Stimulated activated CD4-positive, alpha-beta T cell treated with anti-CD3 and anti-CD28 coated beads, Interleukin-12 subunit alpha, Interleukin-12 subunit beta, amount 100 ng/mL, for 24 hours (primary cell): ENCODE measurements at places on chromosomes 12 and 14.

- DNase-seq, result no peak
Observed at GRCh38 chr14:64508215-64508776, 3.7 kb downstream of the ZBTB1 start.

DNA sequence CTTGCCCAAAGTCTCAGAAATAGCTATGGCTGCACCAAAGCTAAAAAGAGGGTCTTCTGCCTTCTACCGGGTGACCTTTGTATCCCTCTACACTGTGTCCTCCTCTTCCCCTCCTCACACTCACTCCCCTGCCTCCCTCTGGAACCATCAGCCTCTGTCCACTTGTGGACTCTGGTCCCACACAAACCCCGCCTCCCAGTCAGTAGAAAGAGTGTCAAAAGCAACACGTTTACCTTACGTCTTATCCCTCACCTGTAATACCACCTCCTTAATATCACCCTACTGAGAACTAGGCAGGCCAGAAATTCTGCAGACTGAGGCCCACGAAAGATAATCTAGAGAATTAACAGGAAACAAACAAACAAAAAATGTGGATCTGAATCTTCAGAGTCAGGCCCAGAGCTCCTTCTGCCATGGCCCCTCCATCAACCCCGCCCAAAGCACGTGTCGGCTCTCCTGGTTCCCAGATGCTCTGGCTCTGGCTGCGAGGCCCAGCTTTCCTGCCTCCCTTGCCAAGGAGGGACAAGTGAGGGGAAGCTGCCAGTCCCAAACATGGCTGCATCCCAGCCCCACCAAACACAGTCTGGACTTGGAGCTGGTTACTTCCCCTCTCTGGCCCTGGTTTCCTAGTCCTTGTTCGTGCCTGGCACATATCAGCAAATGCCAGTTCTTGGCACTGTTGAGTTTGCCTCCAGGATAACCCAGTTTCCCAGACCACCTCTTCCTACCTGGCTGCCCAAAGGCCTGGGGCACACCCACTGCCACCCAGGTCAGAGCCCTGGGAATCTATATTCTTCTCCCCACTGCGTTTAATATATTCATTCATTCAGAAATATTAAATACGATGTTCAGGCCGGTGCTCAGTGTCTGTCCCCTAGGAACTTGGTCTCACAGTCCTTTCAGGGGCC, 2.7 kb downstream of the ACTN1 start:
- DNase-seq, result no peak

- no peak for DNase-seq
Observed at GRCh38 chr12:22858849-22859570, 234.0 kb downstream of the ETNK1 start.

DNA sequence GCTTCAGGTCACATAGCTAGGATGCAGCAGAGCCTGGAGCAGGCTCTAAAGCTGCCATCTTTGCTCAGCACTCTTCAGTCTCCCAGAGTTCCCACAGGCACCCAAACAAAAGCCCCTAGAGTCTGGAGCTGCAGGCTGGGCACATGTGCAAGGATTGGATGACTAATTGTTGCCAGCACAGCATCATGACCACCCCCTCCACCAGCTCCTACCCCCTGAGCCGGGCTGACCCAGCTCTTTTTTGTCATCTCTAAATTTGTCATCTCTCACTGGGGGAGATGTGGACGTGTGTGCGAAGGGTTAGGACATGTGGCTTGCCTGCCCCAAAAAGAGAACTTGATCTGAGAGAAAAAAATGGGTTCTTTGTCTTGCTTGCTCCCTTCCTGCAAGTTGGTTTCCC, 4.3 kb upstream of the MMP19 start:
- DNase-seq, result no peak

GRCh38 chr12:53677016-53677799, 1.3 kb upstream of the ATP5MC2 start:
- no peak for DNase-seq

GRCh38 chr14:105940534-105941225, 414.3 kb downstream of the TMEM121 start:
- DNase-seq, result no peak

DNA sequence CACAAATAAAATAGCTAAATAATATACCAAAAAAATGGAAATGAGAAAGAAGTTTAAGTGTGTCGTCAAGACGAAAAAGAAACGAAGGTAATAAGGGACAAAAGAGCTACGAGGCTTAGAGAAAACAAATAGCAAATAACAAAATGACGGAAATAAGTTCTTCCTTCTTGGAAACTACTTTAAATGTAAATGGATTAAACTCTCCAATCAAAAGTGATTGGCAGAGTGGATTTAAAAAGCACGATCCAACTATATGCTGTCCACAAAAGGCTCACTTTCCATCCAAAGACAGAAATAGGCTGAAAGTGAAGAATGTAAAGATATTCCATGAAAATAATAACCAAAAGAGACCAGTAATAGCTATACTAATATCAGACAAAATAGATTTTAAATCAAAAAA, 82.4 kb downstream of the DIO3 start:
- DNase-seq, result no peak

DNA sequence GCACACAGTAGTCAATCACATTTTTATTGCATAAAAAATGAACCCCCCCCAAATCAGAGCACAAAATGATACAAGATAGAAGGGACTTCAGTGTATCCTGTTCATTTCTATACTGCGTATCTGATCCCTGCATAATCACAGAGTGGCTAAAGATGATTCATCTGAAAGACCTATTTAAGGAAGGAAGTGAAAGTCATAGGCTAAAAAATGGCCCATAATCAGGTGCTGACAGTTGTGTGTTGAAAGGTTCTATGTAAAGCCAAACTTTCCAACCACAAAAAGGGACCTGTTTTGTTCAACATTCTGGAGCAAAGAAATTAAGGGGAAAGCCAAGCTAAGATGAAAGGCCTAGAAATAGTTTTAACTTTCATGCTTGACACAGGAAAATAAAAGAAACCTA, 147.8 kb upstream of the ATP2B1 start:
- no peak for DNase-seq

GRCh38 chr12:42612231-42612613, 22.7 kb upstream of the PRICKLE1 start:
- no peak for DNase-seq

DNA sequence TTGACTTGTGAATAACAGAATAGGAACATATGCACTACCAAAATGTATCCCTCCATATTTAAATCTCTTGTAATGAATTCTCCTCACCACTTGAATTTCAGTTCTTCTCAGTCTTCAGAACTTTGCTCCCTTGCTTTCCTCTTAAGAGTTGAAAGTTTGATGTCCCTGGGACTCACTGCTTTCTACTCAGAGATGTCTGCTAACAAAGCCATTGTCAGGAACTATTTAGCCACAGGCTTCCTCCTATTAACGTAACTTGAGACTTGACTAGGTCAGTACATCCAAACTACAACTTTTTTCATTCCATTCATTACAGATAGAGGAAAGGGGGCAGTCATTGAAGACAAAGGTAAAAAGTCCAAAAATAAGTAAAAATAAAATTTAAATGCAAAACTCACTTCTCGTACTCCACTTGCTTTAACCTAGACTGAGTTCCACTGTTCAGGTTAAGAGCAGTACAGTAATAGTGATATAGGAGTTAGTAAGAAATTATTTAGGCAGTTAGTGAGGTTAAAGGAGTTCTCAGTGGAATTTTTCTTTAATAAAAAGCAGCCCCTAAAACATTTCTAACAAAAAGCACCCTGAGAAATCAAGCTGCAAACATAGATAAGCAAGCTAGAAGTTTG, 364.2 kb downstream of the SOX5 start:
- DNase-seq, result no peak

- no peak for DNase-seq
Observed at GRCh38 chr14:78403278-78403815, 233.2 kb downstream of the NRXN3 start.

DNA sequence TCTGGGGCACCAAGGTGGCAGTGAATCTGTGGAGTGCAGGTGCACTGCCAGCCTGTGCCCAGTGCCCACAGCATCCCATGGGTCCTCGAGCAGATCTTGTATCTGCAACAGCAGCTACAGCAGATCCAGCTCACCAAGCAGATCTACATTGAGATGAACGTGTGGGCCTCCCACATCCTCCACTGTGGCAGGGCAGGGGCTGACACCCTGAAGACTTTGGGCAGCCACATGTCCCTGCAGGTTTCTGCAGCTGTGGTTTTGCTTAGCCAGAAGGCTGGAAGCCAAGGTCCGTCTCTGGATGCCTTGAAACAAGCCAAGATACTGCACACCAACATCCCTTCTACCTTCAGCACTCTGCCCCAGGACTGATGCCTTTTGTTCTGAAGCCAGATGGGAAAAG, 338.8 kb upstream of the OR4E1 start:
- DNase-seq, result no peak
